ENCODE measurements at places on chromosomes 4 and X.
A peak's percentile ranks its signal among the peaks of the same experiment; 100 is the strongest.

DNA sequence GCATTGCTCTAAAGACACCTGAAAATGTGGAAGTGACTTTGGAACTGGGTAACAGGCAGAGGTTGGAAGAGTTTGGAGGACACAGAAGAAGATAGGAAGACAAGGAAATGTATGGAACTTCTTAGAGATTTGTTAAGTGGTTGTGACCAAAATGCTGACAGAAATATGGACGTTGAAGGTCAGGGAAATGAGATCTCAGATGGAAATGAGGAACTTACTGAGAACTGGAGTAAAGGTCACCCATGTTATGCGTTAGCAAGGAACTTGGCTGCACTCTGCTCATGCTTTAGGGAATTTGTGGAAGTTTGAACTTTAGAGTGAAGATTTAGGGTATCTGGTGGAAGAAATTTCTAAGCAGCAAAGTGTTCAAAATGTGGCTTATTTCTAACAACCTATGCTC is 99.4 kb downstream of the FAM13A start:
- peak; percentile 57 for DNase-seq

DNA sequence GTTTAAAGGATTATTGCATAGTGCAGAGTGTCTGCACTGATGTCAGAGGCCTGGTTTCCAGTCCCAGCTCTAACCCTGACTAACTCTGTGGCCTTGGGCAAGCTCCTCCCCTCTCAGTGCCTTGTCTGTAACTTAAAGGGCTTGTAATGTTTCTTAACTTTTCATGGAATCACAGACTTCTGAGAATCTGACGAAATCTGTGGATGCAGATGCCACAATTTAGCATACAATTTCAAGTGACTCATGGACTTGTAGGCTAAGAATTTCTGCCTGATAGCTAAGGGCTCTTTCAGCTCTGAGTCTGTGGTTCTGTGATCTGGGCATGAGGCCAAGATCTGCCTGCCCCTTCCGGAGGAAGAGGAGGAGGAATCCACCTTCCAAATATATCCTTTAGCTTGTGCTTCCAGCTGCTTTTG is 236.9 kb downstream of the AR start:
- peak; percentile 88 for DNase-seq

DNA sequence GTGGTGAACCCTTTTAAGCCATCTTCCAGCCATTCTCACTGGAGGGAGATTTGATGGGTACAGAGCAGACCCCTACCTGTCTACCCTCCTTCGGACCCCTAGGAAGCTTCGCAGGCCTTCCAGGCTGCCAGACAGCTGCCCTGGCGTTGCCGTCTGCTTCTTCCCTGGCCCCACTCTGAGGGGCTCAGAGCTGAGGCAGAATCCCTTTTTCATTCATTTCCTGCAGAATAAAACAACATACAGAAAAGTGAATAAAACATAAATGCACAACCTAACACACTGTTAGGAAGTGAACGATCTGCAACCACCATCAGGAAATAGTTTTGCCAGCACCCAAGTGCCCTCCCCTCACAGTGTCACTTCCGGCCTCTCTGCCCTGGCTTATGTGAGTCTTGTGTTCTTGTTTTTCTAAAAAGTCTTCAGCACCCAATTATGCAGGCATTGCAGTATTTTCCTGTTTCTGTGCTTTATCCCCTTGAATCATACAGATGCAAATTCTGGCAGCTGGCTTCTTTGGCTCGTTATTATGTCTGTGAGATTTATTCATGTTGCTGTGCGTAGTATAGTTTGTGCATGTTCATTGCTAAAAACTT is 5.6 kb upstream of the ADD1 start:
- DNase-seq = peak; percentile 87

GRCh38 chr4:26022346-26023202 is 108.6 kb downstream of the SMIM20 start:
- no peak for DNase-seq

DNA sequence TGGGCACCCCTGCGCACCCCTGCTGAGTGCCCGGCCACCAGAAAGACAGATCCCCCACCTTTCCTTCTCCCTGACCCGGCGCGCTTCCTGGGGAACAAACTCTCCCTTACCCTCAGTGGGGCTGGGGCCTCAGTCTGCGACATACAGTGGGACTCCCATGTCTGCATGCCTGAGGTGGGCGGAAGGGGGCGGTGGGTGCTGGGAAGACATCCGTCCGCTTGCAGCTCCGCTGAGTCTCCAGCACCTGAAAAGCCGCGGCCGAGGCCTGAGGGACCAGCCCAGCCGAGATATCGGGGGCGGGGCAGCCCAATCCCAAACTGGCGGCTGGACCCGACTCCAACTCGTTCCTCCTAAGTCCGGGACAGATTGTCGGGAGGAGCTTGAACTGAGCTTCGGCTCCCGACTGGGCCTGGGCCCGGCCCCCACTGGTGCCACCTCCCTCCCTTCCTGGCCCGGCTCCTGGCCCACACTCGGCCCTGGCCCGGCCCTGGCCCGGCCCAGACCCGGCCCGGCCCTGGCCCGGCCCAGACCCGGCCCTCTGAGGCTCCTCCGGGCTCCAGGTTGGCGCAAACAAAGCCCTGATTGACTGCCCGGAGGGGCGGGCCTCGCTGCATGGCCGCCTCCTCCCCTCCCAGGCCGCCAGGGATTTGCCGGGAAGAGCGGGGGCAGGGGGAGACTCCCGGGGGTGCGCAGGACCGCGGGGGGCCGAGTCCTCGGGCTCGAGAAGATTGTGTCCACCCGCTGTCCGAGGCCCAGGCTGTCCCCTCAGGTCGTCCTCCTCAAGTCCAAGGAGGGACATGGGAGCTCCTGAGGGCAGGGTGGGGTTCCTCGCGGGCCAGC is 877 bp upstream of the SLC16A2 start:
- DNase-seq = no peak

DNA sequence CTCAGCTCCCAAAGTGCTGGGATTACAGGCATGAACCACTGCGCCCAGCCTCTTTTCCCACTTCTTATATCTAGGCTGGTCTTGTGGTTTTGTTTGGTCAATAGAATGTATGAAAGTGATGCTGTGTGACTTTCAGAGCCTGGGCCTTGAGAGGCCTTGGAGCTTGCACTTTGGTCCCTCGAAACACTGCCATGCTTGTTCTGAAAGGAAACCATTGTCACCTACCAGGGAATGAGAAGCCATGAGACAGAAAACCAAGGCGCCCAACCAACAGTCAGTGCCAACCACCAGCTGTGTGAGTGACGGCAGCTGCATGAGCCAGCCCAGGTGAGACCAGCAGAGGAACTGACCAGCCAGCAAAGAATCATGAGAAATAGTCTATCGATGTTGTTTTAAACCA is 57.4 kb downstream of the SCD5 start:
- DNase-seq = no peak

DNA sequence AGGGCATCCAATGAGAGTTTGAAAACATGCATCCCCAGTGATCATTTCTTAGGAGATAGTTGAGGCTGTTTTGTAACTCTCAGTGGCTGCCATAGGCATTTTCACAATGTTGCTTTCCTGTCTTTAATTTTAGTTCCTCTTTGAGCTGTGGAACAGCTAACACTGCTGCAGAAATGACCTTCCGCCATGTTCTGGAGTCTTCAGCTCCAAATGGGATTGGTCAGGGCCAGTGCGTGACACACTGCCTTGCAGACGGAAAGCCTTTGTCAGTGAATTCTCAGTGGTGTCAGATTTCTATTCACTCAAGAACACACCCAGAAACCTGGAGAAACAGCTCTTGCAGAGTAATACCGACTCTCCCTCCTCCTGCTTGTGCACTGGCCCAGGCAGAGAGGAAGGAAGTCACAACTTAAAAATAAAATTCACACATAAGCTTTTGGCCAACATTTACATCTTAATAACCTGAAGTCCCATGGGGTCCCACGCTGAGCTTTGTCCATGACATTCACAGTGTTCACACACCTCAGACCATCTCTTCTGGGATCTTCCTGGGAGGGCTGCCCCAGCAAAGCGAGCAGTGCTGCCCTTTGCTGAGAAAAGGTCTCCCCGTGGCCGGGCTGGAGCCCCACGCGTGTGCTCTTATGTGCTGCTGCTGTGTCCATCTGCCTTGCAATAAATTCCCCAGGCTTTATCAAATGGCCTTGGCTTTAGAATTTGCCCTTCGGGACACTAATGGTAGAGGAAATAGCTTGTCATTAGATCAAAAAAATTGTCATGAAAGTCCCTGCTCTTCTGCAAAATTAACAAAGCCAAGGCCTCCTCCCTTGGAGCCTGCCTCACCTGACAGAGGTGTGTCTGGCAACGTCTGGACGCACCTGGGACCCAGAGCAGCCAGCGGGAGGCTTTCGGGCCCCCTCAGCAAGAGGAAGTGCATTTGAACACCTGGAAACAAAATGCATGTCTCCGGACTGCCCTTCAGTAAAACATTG is 126.8 kb downstream of the IRF2 start:
- peak; percentile 98 for DNase-seq

DNA sequence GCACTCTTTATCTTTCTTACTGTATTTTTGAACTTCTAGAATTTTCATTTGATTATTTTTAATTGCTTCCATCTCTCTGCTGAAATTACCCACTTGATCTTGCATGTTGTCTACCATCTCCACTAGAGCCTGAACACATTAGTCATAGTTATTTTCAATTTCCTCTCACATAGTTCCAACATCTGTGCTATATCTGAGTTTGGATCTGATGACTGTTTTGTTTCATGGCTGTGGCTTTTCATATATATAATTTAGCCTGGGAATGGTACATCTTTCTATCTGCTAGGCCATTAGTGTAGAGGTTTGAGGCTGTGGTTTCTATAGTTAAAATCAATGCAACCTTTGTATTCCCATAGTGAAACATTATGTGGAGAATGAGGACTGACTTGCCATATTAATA is 33.2 kb downstream of the NPY2R start:
- DNase-seq = no peak

DNA sequence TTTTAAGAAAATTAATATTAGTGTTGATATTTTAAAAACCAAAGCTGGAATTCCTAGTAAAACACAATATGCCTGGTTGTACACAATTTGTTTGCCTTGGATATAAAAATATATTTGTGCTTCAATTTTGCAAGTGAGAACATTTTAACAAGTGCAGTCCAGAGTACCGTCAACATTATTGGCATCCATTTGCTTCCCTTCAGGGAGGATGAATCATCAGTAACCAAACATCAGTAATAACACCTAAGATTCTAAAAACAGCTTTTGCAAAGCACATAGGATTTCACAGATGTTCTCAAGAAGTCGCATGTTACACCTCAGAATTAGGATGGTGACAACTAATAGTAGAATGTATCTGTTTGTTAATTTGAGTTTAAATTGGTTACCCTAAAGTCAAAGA is 262.6 kb upstream of the BMP3 start:
- DNase-seq = no peak

GRCh38 chrX:22758807-22759481 is 240.8 kb upstream of the DDX53 start:
- no peak for DNase-seq

GRCh38 chrX:46185923-46186810 is 359.1 kb downstream of the ZNF674 start:
- no peak for DNase-seq

DNA sequence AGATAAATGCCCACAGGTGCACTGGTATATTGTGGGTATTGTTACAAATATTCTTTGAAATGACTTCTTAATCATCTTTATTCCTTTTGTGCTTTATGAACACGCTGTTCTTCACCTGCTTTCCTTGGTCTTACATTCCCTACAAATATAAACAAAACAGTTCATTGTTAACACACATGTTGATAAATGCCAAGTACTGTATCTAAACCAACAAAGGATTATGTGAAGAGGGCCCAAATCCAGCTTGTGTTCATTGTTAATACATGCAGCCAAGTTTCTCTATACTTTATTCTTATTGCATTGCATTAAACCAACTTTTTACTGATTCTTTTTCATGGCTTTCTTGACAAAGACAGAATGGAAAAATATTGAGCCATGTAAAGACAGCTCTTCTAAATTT is 42.8 kb downstream of the AREG start:
- DNase-seq = no peak

DNA sequence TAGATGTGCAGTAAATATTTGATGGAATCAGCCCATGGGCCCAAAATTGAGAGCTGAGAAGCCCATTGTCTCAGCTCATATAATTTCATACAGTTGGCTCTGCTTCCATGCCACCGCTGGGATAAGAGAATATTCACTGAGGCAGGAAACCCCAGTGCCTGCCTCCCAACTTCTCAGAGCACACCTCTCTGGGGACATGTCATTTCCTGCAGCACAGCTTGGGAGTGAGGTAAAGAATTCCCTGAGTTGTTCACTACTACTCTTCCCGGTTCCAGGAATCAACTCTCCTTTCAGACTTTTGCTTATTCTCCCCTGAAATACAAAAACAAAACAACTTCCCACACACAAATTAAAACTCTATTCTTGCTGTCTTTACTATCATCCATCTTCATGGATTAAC is 389.3 kb downstream of the MAPK10 start:
- no peak for DNase-seq

DNA sequence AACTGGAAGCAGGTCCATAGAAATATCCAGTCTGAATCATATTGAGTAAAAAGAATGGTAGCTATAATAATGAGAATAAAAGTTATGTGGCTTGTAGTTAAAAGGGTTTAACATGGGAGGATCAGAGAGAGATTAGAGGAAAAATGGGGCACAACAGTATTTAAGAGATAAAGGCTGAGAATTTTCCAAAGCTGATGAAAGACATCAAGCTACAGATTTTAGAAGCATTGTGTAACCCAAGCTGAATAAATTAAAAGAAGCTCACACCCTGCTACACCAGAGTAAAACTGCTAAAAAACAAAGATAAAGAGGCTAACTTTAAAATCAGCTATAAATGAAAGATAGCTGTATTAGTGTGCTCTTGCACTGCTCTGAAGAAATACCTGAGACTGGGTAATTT is 94.2 kb downstream of the AASDH start:
- no peak for DNase-seq

DNA sequence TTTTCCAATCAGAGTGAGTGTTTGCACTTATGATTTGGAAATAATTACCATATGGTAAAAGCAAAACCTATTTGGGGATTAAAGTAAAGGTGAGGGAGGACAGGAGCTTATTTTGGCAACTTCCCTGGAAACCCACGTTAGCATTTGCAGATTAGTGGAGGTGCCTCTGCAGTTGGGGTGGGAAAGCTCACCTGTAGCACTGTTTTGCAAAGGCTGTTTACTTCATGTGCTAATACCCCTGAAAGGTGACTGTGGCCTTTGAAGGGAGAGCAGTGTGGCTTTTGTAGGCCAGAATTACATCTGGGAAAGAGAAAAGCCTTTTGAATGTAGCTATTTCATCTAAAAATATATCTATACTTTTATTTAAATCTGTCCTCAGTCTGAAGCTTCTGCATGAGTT is 9.4 kb downstream of the SUPT20HL1 start:
- DNase-seq = no peak

- no peak for DNase-seq
These were observed 10.1 kb upstream of the FGFR3 start for GRCh38 chr4:1783015-1783414.

- no peak for DNase-seq
These were observed 18.2 kb downstream of the SHROOM2 start for GRCh38 chrX:9804444-9804843.

- no peak for DNase-seq
These were observed 7.2 kb upstream of the C1QTNF7 start for GRCh38 chr4:15420642-15421041.

GRCh38 chr4:1656132-1656531 is 28.0 kb downstream of the FAM53A start:
- DNase-seq = no peak

Measured in Kasumi-1 (cell line).